ENCODE measurements at places on chromosomes 11 and 22. TPM values are rescaled to one million over a fixed set of nuclear protein-coding genes. Genes with fewer than 3 reads are reported as not detected.

- no peaks in the 10 kb centered on the region for H3K27me3 ChIP-seq
- H3K4me3 ChIP-seq, result no peak overlapping the region
- H3K27ac ChIP-seq, result no peak overlapping the region
- H3K4me1 ChIP-seq, result peaks cover 15% of the 10 kb centered on the region
- no peaks in the 10 kb centered on the region for H3K36me3 ChIP-seq
These were observed 15.6 kb upstream of the FXYD2 start for GRCh38 chr11:117839936-117840813.

GRCh38 chr11:35418282-35419183, 825 bp downstream of the SLC1A2 start:
- no peak for DNase-seq
- peaks cover 4% of the 10 kb centered on the region for H3K4me1 ChIP-seq
- no peaks in the 10 kb centered on the region for H3K36me3 ChIP-seq
- H3K27me3 ChIP-seq, result no peaks in the 10 kb centered on the region

DNA sequence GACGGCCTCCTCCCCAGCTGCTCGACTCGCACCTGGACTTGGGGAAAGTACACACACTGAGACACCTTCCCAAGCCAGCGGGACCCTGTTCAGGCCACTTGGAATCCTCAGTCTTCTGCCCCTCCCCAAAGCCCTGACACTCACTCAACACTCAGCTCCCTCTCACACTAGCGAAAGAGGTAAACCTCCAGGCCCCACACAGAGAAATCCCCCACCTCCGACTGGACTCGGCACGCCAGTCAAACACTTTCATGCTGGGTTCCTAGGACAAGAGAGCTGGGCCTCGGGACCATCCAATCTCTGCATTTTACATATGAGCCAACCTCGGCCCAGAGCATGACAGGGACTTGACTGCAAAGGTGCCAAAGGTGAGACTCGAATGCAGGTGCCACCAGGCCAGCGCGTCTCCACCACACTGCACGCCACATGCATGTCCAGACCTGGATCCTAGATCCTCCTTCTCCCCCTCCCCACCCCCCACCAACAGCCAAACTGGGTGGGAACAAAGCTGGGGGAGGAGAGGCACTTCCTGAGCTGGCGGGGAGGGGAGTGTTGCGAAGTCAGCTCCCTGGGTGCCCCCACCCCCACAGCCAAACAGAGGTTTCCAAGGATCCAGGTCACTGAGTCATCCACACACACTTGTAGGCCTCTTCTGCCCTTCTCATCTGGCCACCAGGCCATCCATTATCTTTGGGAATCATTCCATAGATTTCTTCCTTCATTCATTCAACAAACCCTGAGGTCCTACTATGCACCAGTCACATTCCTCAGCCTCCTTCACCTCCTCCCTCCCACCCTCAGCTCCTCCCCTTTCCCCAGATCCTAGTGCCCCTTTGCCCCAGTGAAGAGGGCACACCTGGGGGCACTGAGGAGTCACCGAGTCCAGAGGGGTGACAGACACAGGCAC, 10.7 kb upstream of the CD5 start:
- H3K27ac ChIP-seq, result no peak overlapping the region
- no peaks in the 10 kb centered on the region for H3K27me3 ChIP-seq
- no peaks in the 10 kb centered on the region for H3K36me3 ChIP-seq
- H3K4me3 ChIP-seq, result no peak overlapping the region

DNA sequence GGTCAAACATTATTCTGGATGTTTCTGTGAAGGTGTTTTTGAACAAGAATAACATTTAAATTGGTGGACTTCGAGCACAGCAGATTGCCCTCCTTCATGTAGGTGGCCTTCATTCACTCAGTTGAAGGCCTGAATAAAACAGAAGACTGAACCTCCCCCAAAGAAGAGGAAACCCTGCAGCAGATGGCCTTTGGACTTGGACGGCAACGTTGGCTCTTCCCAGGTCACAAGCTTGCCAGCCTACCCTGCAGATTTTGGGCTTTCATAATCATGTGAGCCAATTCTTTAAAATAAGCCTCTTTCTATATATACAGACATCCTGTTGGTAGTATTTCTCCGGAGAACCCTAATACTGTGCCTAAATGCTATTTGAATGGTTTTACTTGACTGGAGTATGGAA, 432.2 kb upstream of the NARS2 start:
- H3K36me3 ChIP-seq, result no peaks in the 10 kb centered on the region
- H3K4me1 ChIP-seq, result no peaks in the 10 kb centered on the region
- H3K27ac ChIP-seq, result no peak overlapping the region
- no peak for DNase-seq

GRCh38 chr11:62652161-62653006, 718 bp downstream of the INTS5 start:
- peak overlapping the region; percentile 92 for H3K27ac ChIP-seq
- no peaks in the 10 kb centered on the region for H3K27me3 ChIP-seq
- DNase-seq, result no peak
- peak overlapping the region; percentile 78 for H3K4me3 ChIP-seq
- H3K4me1 ChIP-seq, result peaks cover 12% of the 10 kb centered on the region

The PTPRCAP gene
- polyA plus RNA-seq, result 5.6 TPM

DNA sequence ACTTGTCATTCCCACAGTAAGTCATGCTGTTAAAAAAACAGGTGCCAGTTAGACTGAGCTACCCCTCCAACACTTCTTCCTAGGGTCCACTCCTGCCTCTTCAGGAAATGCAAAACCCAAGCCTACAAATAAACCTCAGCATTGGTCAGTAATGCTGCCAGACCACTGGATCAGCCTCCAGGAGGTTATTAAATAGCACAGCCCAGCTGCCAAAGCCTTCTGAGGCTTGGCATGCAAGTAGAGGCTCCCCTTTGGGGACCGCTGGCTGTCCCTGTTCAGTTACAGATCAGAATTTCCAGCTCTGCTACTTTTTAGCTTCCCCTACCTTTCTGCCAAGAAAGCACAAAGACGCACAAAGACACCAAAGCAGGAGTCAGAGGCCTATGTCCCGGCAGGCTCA, 33.3 kb downstream of the ABTB2 start:
- H3K4me3 ChIP-seq, result no peak overlapping the region
- no peak overlapping the region for H3K27ac ChIP-seq
- no peaks in the 10 kb centered on the region for H3K27me3 ChIP-seq
- no peaks in the 10 kb centered on the region for H3K36me3 ChIP-seq

DNA sequence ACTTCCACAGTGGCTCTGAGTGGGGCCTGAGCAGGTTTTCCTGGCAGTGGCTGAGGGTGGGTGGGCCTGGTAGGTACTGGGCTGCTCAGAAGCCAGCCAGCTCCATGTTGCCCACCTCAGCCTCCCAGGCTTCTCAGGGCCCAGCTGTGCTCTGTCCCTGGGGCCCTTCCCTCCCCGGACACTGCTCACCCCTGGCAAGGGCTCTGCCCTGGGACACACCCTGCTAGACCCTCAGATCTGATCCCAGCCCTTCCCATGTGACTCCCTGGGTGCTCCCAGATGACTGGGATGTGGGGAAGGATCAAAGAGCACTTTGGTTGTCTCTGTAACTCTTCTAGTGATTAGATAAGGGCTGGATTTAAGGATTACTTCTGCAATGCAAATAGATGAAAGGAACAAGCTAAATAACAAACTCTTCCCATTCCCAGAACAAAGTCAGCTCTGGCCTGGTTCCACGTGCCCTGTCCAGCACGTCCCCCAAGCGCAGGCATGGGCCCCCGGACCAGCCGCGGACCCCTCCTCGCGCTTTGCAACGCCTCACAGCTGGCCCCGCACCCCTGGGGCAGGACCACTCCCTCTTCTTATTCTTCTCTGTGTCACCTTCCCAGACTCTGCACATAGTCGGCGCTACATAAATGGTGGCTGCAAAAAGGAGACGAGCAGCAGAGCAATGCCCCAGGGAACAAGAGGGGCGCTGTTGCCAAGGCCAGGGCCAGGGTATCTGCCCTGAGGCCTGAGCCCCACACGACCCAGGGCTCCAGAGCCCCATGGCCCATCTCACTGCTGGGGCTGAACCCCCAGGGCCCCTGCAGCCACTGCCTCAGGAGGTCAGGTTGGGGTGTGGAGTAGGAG, 5.7 kb upstream of the KRTAP5-6 start:
- no peak overlapping the region for H3K4me3 ChIP-seq
- H3K27ac ChIP-seq, result no peak overlapping the region
- H3K36me3 ChIP-seq, result no peaks in the 10 kb centered on the region
- no peaks in the 10 kb centered on the region for H3K27me3 ChIP-seq

DNA sequence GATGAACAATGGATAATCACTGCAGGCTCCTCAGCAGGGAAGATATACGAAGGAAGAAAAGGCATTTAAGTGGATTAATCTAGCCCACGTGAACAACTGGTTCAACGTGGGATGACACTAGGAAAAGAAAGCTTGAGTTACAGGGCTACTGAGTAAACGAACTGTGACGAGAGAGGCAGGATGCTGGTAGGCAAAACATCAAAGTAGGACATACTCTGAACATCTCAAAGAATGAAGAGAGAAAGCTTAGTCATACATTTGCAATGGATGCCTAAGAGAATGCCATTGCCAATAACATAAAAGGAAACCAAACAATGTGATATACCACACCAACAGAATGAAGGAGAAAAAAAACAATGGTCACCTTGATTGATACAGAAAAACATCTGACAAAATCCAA, 12.9 kb downstream of the USP28 start:
- H3K4me1 ChIP-seq, result no peaks in the 10 kb centered on the region
- DNase-seq, result no peak
- no peaks in the 10 kb centered on the region for H3K36me3 ChIP-seq
- H3K4me3 ChIP-seq, result no peak overlapping the region
- H3K27ac ChIP-seq, result no peak overlapping the region

The CASP5 gene
- polyA plus RNA-seq, result 0.37 TPM

- no peaks in the 10 kb centered on the region for H3K36me3 ChIP-seq
- H3K27me3 ChIP-seq, result no peaks in the 10 kb centered on the region
- no peak overlapping the region for H3K27ac ChIP-seq
These were observed 386.1 kb downstream of the TBC1D22A start for GRCh38 chr22:47148510-47148909.

The APOA4 gene
- not detected for polyA plus RNA-seq

DNA sequence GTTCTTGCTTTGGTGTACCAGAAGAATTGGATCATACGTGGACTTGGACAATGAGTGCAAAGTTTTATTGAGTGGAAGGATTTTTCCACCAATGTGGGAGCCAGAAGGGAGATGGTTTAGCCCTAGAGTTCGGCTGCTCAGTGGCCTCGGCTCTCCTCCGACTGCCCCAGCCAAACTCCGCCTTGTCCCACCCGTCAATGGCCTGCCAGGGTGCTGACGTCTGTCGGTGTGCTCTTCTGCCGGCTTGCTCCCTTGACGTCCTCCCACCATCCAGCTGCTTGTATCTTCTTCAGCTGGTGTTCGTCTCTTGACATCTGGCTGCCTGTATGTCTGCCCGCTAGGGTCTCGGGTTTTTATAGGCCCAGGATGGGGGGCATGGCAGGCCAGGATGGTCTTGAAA, 154.8 kb downstream of the APOL5 start:
- H3K4me1 ChIP-seq, result no peaks in the 10 kb centered on the region
- DNase-seq, result no peak
- no peak overlapping the region for H3K27ac ChIP-seq
- H3K27me3 ChIP-seq, result no peaks in the 10 kb centered on the region
- no peak overlapping the region for H3K4me3 ChIP-seq

DNA sequence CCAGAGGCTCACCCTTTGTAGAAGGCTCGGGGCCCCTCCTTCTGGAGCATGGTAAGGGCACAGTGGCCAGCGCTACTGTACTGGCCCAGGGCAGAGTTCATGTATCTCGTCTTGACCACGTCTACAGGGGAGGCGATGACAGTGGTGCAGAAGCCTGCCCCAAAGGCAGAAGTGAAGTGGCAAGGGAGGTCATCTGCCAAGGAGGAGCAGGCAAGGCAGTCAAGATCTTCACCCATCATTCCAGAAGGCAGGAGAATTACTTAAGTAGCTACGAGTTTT, 7.2 kb downstream of the UCP2 start:
- H3K27me3 ChIP-seq, result no peaks in the 10 kb centered on the region

GRCh38 chr11:26696330-26696729, 25.5 kb downstream of the SLC5A12 start:
- DNase-seq, result no peak
- no peaks in the 10 kb centered on the region for H3K4me1 ChIP-seq
- H3K36me3 ChIP-seq, result no peaks in the 10 kb centered on the region
- H3K27ac ChIP-seq, result no peak overlapping the region
- H3K27me3 ChIP-seq, result no peaks in the 10 kb centered on the region

GRCh38 chr11:75872887-75873416, 57.9 kb downstream of the UVRAG start:
- H3K27me3 ChIP-seq, result no peaks in the 10 kb centered on the region
- no peak for DNase-seq
- no peaks in the 10 kb centered on the region for H3K36me3 ChIP-seq
- peaks cover 10% of the 10 kb centered on the region for H3K4me1 ChIP-seq
- no peak overlapping the region for H3K27ac ChIP-seq

DNA sequence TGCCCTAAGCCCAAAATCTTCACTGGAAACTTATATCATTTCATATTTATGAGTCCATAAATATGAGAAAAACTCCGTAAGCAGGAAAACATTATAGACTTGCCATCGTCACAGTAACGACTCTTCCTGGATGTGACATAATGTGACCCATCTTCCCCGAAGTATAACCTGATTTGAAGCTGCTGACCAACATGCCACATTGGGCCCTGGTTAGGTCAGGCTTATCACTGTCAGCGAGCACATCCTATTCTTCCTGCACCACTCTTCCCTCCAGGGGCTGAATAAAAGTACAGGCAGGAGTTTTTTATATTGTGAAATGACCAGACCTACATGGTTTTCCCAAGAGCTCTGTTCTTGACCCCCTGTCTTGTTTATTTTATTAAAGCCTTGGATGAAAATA, 12.1 kb upstream of the BLID start:
- no peak overlapping the region for H3K4me3 ChIP-seq
- no peaks in the 10 kb centered on the region for H3K27me3 ChIP-seq
- peaks cover 11% of the 10 kb centered on the region for H3K4me1 ChIP-seq
- no peaks in the 10 kb centered on the region for H3K36me3 ChIP-seq

GRCh38 chr11:58845386-58845785, 882 bp upstream of the GLYATL2 start:
- H3K4me3 ChIP-seq, result no peak overlapping the region
- H3K27ac ChIP-seq, result no peak overlapping the region
- no peaks in the 10 kb centered on the region for H3K36me3 ChIP-seq
- H3K27me3 ChIP-seq, result no peaks in the 10 kb centered on the region

The RNF121 gene
- polyA plus RNA-seq, result 54.4 TPM

DNA sequence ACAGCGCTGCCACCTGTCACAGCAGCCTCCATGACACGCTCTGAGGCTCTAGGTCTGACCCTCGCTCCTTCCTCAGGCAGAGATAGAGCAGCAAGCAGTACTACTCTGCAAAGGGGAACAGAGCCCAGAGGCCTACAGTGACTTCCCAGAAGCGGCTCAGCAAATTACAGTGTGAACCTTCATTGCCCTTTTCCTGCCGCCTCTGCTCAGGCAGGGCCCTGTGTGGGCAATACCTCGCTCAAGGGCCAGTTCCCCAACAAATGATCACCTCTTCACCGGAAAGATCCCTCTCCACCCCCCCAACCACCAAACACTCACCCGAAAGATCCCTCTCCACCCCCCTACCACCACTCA, 12.3 kb downstream of the KIAA0930 start:
- H3K36me3 ChIP-seq, result no peaks in the 10 kb centered on the region
- H3K4me3 ChIP-seq, result no peak overlapping the region
- H3K27me3 ChIP-seq, result no peaks in the 10 kb centered on the region
- no peak overlapping the region for H3K27ac ChIP-seq

- no peak overlapping the region for H3K27ac ChIP-seq
- no peak overlapping the region for H3K4me3 ChIP-seq
- no peaks in the 10 kb centered on the region for H3K4me1 ChIP-seq
- no peak for DNase-seq
- no peaks in the 10 kb centered on the region for H3K27me3 ChIP-seq
These were observed 33.4 kb downstream of the SERPIND1 start for GRCh38 chr22:20807315-20807752.

The MRPL16 gene
- 65.8 TPM for polyA plus RNA-seq

The CSF2RB gene
- polyA plus RNA-seq, result 4.0 TPM

Data from testis (tissue), 5 donors.